Peyer's patch (tissue), 4 donors: ENCODE measurements at places on chromosomes 12 and 14.

DNA sequence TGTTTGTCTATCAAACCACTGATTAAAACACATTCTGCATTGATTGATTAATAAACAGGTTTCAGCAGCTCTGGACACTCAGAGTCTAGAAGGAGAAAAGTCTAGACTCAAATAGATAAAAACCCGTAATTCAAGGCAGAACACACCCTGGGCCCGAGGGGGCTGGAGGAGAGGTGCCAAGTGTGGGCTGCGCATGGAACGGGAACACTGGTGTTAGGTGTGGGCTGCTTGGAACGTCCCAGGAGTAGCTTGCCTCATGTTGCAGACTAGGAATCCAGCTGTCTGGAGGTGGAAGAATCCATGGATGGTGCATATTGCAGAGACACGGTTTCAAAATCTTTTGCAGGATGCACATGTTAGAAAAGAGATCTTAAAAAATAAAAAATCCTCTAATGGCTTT, 223.0 kb downstream of the APAF1 start:
- no peak for DNase-seq

- no peak for DNase-seq
These were observed 150.1 kb downstream of the SUDS3 start for GRCh38 chr12:118526255-118527095.

DNA sequence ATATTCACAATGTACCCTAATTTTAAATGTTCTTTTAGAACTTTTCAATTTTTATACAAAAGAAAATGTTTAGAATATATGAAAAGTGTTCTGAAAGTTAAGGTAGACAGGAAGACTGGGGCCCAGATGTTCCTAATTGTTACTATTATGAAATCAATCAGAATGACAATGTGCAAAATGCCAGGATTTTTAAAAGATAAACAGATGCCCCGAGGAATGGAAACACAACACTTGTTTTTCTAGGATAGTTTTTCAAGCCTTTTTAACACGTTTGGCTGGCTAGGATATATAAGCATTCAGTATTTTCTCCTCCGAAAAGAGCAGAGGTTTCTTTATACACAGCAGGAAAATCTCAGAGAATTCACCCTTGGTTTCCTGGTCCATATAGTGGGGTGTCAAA, 106.8 kb downstream of the ESR2 start:
- no peak for DNase-seq

DNA sequence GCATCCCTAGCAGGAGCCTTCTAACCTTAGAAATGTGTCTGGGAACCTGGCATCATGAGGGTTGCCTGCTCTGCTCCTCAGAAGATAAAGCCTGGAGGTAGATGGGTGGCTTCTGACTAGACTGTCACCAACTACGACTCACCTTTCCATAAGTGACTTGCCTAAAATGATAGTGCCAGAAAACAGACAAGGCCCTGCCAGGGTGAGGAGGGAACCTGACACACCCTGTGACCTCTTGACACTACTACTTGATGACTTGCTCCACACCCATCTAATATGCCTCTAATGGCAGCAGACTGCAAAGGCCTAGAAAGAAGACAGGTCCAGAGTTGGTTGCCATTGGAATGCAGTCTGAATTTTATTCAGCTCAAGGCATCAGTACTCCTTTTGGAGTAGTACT, 9.4 kb downstream of the RNF41 start:
- DNase-seq: no peak

- DNase-seq: no peak
These were observed 53.5 kb upstream of the PPP1R12A start for GRCh38 chr12:79988368-79988767.

GRCh38 chr12:56641219-56641618, 4.6 kb downstream of the ATP5F1B start:
- DNase-seq: no peak

DNA sequence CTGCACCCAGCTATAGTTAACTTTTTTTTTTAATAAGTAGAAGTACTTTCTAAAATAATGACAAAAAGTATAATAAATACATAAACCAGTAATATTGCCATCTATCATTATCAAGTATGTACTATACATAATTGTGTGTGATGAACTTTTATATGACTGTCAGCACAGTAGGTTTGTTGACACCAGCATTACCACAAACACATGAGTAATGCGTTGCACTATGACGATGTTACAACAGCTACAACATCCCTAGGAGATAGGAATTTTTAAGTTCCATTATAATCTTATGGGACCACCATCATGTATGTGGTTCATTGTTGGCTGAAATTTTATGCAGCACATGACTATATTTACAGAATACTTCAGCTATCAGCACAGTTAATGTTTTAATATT, 62.9 kb upstream of the VSX2 start:
- DNase-seq: no peak

- no peak for DNase-seq
These were observed 27.5 kb downstream of the MMAB start for GRCh38 chr12:109545826-109546225.

DNA sequence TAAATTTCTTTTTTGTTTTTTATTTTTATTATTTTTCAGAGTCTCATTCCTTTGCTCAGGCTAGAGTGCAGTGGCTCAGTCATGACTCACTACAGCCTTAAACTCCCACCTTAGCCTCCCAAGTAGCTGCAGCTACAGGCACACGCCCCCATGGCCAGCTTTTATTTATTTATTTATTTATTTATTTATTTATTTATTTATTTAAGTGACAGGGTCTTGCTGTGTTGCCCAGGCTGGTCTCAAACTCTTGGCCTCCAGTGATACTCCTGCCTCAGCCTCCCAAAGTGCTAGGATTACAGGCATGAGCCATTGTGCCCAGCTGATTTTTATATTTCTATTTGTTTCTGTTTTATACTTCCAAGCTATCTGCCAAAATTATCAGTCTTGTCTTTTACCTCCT, 89.2 kb upstream of the EVL start:
- DNase-seq: no peak

DNA sequence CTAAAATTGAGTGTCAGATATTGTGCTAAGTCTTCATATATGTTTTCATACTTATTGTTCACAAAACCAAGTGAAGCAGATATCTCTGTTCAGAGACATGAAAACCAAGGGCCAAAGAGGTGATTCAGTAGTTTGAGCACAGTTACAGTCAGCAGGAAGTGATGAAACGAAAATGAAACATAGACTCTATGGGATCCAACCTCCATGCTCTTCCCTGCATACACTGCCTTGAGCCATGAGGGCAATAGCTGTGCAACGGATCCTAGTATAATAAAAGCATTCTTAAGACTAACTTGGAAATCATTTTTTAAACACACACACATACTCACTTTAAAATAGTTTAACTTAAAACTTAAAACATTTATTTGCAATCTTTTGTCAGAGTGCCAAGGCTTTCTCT, 27.9 kb downstream of the ESR2 start:
- DNase-seq: no peak

- DNase-seq: no peak
These were observed 850.2 kb upstream of the TMEM132C start for GRCh38 chr12:127416796-127417195.

DNA sequence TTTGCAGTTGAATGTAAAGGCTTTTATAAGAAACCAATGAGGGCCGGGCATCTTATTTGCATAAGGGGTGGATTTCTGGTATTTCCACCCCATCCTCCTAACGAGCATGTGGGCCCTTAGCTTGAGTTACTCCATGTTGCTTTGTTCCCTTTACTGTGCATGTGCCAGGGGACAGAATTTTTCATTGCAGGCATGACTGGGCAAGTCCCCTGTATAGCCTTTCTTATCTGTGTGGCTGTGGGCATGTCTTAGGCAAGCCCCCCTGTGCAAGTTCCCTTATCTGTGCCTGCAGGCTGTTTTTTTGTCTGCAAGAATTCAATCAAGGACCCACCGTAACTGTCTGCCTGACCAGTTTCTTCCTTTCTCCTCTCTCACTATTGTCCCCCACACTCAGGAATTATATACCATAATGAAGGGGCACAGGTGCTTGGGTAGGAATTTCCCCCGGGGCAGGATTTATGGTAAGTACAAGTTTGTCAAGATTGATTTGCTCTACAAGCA, 152.2 kb upstream of the CNOT2 start:
- DNase-seq: no peak

DNA sequence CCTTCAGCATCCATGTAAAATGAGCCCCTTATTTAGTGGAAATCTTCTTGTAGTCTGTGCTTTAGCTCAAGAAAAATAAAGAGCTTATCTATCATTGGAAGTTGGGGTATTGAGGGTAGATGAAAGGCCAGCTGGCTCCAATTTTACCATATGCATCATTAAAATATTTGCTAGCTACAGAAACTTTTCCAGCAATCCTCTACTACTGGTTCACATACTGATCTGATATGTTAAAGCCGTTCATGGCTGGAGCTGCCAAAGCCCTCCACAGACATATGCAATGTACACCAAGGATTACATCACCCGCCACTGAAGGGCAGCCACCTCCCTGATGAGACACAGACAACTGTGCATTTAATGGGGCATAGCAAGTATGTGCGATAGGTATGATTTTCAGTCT, 1205.3 kb downstream of the GALC start:
- DNase-seq: no peak

DNA sequence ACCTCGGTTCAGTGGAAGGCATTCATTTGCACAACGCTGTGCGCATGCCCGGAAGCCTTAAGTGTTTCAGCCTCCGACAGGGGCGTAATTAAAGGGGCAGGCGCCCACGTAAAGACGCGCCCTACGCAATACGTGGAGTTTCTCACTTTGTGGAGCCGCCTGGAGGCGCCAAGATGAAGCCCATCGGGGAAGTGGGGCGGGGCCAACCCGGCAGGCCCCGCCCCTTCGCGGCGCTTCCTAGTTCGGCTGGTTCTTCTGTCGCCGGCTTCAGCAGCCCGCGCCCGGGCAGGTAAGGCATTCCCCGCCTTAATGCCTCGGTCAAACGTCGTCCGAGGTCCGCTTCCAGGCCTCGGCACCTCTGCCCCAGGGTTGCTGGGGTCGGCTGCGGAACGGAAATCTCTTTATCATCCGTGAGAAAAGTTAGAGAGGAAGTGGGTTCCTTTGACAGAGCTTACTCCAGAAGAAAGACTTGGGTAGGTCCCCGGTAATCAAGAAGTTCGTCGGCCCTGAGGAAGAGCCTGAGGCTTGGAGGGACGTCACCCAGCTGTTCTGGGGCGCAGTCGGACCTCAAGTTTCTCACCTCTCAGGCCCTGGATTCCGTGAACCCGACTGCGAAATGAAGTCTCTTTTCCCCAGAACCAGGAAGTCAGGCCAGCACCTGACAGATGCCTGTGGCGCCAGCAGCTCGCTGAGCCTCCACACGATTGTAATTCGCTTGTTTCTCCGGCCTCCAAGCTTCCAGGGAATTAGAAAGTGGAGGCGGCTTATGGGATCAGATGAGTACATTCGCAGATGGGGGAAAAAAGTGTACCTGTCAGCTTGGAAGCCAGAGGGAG, at the start of the genes IRAK4 and PUS7L:
TSS of gene IRAK4 (plus strand) at position 224 of the 836 bp plus-strand sequence. CDS start 9,161 bp downstream, outside the sequence.
TSS of gene PUS7L (minus strand) at position 63 of the 836 bp plus-strand sequence. CDS start 3,545 bp downstream, outside the sequence.
- peak; percentile 94 for DNase-seq

GRCh38 chr14:24712374-24712773, 78.4 kb upstream of the GZMB start:
- no peak for DNase-seq

- DNase-seq: no peak
These were observed 7.2 kb upstream of the C1R start for GRCh38 chr12:7099290-7099996.

DNA sequence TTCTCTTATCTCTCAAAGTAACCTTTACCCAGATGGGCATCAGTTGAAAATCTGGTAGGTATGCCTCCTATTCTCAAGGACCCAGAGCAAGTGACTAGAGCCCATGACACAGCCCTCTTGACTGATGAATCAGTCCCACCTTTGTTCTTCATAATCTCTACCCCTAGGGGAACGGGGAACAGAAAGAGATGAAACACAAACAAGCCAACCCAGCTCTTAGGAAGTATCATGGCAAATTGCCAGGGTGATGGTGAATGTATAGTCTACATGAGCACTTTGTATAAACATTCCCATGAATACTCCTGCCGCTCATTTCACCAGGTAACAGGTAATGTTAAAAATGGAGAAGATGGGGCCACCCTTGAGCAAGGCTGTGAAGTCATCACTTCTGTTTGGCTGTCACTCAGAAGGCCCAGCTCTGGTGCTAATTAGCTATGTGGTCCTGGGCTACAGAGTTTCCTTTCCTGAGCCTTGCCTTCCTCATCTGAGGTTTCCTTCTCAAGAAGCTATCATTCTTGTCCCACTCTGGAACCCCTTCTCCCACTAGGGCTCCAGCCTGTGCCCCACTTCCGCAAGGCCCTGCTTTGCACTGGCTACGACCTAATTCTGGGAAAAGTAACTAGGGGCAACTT, 161.7 kb downstream of the ANO2 start:
- no peak for DNase-seq

DNA sequence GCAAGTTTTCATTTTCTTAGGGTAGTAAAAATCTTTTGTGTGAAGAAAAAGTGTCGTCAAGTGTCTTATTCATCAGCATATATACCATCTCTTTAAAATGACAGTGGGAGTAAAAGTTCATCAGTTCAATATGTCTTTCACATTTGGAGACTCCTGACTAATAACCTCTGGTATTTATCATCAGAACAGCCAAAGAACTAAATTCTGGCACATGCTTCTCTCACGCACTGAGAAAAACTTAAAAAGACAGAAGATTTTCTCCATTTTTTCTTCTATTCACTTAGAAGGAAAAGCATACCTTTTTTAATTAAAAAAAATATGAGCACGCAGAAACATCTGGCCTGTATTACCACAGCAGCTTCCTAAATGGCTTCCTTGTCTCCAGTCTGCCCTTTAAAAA, 265.7 kb downstream of the AKAP6 start:
- no peak for DNase-seq

GRCh38 chr14:48943913-48944312, 642.3 kb downstream of the RPS29 start:
- DNase-seq: no peak
